ENCODE measurements at places on chromosomes 11 and 22.
A peak's percentile ranks its signal among the peaks of the same experiment; 100 is the strongest.

DNA sequence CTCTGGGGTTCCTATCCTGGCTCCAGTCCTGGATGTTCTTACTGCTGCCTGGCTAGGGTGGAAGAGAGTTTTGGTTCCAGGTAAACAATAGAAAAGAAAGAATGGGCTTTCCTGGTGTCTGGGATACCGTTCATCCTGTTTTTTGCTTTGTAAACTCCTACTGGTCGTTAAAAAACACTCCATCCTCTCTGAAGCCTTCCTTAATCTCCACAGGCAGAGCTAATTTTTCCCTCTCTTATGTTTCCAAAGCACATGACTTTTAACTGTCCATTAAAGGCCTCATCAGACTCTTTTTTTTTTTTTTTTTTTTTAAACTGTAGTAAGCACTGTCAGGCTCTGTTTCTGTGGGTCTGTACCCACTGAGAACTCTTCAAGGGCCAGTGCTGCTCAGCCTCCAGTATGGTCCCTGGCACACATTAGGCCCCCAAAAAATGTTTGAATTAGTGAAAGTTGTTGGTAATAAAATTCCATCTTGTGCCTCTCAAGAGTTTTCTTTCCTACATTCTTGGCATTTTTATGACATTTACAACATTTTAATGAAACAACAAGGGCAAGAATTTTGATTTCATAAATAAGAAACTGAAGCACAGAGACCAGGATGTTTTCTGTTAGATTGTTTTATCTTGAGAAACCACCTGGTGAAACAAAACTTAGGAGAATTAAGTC lies 104.2 kb downstream of the TEAD1 start:
- DNase-seq, result no peak

- DNase-seq, result no peak
Observed at GRCh38 chr11:118224511-118225188, at the start of gene JAML. TSS of gene JAML (minus strand) at chr11:118225011. CDS start at chr11:118214866, 10,145 bp downstream.

DNA sequence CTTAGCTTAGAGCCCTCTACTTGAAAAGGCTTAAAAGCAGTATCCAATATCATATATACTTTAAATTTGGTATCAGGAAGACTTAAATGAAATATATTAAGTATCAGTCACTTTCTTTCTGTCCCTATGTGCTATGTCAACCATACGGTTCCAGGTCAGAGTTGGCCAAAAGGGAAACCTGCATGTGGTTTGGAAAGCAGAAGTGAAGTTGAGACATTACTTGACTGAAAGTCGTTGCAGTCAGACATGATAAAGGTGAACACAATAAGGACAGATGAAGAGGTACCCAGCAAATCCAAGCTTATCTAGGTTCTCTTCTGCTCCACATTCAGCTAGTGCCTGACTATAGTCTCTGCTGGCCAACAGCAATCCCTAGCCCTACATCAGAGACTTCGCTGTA lies 336.8 kb downstream of the KCNA4 start:
- no peak for DNase-seq

- DNase-seq, result no peak
Observed at GRCh38 chr11:10930224-10930971, 72.5 kb upstream of the ZBED5 start.

GRCh38 chr11:93704237-93704636 lies 37.1 kb downstream of the TAF1D start:
- DNase-seq, result no peak

- DNase-seq, result no peak
Observed at GRCh38 chr11:68667511-68668500, 16.5 kb upstream of the GAL start.

- DNase-seq, result no peak
Observed at GRCh38 chr11:73760135-73760678, 667 bp downstream of the RAB6A start.

DNA sequence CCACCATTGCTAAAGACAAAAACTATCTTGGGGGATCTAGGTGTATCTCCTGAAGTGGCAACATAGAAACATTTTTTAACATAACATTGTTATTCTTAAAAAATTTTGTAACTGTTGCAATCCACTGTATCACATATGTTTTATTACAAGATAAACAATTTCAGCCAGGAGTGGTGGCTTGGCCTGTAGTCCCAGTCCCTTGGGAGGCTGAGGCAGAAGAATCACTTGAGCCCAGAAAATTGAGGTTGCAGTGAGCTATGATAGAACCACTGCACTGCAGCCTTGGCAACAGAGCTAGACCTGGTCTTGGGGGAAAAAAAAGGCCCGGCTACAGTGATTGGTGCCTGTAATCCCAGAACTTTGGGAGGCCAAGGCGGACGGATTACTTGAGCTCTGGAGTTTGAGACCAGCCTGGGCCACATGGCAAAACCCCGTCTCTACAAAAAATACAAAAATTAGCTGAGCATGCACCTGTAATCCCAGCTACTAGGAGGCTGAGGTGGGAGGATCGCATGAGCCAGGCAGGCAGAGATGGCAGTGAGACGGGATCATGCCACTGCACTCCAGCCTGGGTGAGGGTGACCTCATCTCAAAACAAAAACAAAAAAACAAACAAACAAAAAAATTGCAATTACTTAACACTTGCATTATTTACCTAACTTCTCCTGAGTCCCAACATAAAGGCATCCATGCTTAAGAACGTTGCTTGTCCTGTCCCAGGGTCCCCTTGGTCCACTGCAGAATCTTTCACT lies 1.5 kb upstream of the DEPDC5 start:
- no peak for DNase-seq

- no peak for DNase-seq
Observed at GRCh38 chr11:46492532-46492931, 101.0 kb upstream of the CHRM4 start.

- DNase-seq, result no peak
Observed at GRCh38 chr22:50190941-50191741, 5.4 kb downstream of the TRABD start.

- no peak for DNase-seq
Observed at GRCh38 chr11:120205596-120206161, 5.2 kb upstream of the OAF start.

DNA sequence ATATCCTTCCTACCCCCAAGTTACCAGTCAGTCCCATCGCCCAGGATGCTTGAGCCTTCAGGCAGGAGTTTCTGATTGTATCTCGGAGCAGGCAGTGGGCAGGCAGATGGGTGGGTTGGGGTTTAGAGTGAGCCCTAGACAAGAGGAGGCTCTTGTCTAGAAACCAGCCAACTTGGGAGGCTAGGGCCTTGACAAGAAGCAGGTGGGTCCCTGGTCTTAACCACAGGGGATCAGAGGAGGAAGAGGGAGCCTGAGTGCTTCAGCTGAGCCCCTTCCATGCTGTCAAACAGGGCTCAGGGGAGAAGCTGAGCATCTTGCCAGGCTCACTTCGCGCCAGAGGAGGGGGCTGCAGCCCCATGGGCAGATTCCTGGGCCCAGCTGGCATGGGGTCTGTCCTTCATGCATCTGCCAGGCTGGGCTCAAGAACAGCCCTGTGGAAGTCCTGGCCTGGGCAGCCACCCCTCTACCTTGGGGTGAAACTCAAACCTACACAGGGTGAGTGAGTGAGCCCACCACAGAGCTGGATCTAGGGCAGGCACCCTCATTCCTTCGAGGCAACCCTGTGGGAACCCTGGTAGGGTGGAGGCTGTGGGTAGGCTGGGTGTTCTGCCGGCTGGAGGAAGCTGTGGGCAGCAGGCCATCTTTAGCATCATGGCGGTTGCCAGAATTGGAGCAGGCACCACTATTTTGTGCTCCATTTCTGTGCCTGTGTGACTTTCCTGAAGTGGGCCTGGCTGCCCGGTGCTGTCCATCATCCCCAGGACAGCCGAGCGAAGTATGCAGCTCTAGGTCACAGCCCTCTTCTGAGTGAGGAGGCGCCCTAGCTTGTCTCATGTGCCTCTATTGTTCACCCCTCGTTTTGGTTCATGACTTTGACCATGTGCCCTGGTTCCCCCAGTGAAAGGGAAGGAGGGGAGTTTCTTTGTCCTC lies 108.1 kb downstream of the MORC2 start:
- DNase-seq, result no peak

DNA sequence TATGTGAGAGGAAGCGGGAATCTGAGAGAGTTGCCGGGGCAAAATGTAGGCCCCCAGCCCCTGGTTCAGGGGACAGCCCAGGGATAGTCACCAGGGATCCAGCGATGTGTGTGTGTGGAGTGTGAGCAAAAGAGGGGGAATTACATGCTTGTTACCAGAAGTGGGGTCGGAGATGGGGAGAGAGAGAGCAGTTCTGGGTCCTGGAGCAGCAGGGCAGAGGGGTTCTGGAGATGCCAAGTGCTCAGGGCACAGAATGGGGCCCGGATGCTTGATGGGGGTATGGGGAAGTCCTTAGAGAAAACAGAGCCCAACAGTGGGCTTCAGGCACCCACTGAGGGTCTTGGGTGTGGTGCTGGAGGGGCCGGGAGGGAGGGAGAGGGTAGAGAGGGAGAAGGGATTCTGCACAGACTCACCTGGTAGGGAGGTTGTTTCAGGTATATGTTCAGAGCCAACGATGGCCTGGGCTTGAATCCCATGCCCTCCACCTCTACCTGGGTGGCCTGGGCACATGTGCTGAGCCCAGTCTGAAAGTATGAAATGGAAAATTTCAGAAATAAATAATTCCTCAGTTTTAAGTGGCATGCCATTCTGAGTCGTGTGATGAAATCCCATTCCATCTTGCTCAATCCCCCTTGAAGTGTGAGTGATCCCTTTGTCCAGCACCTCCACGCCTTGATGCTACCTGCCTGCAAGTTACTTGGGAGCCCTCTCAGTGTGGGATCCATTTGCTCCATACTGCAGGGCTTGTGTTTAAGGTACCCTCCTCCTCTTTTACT lies 12.4 kb downstream of the SMIM38 start:
- no peak for DNase-seq

- DNase-seq, result no peak
Observed at GRCh38 chr11:131614631-131615030, 244.2 kb downstream of the NTM start.

- no peak for DNase-seq
Observed at GRCh38 chr11:43354311-43354710, 4.4 kb upstream of the TTC17 start.

- no peak for DNase-seq
Observed at GRCh38 chr11:132913886-132914285, 618.4 kb downstream of the OPCML start.

DNA sequence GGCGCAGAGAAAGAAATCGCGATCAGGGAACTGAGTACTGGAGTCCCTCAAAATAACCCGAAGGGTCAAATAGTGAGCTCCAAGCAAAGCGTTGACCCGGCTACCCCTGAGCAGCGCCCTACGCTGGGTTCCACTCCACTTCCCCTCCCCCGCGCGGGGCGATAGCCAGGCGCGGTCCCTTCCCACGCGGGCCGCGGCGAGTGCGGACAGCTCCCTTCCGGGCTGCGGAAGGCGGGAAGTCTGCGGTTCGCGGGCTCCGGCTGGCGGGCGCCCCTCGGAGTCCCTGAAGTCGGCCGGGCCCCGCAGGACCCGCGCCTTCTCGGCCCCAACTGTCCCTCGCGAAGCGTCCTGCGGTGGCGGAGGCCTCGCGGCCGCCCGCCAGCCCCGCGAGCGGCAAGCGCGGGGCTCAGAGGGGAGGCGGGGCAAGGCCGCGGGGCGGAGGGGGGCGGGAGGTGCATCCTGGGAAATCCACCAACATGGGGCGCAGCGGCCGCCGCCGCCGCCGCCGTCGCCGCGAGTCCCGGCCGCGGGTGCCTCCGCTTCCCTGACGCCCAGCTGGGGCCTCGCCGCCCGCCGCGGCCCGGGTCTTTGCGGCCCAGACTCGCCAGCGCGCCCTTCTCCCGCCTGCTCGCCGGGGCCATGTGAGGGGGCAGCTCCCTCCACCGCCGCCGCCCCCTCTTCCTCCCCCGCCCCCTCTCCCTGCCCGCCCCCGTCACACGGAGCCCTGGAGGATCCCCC lies at the start of gene QSER1:
TSS of gene QSER1 (plus strand) at position 457 of the 738 bp plus-strand sequence. CDS start 315 bp downstream, outside the sequence.
- DNase-seq, result peak; percentile 95

GRCh38 chr22:31099841-31100761 lies 7.3 kb downstream of the SELENOM start:
- no peak for DNase-seq

DNA sequence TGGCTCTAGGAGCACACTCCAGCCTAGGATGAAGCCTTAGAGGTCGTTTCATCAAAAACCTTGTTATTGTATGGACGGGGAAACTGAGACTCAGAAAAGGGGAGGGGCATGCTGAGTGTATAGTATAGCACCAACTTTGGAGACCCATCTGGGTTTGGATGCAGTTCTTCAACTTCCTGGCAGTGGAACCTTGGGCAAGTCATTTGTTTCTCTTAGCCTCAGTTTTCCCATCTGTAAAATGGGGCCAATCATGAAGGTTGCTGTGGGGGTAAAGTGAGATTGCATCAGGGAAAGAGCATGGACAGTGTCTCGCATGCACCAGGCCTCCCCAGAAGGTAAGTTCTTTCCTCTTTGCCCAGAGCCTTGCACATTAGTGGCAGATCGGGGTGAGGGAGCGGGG lies 47.6 kb upstream of the RASD2 start:
- no peak for DNase-seq

- no peak for DNase-seq
Observed at GRCh38 chr22:19498154-19498865, 18.6 kb downstream of the CDC45 start.

DNA sequence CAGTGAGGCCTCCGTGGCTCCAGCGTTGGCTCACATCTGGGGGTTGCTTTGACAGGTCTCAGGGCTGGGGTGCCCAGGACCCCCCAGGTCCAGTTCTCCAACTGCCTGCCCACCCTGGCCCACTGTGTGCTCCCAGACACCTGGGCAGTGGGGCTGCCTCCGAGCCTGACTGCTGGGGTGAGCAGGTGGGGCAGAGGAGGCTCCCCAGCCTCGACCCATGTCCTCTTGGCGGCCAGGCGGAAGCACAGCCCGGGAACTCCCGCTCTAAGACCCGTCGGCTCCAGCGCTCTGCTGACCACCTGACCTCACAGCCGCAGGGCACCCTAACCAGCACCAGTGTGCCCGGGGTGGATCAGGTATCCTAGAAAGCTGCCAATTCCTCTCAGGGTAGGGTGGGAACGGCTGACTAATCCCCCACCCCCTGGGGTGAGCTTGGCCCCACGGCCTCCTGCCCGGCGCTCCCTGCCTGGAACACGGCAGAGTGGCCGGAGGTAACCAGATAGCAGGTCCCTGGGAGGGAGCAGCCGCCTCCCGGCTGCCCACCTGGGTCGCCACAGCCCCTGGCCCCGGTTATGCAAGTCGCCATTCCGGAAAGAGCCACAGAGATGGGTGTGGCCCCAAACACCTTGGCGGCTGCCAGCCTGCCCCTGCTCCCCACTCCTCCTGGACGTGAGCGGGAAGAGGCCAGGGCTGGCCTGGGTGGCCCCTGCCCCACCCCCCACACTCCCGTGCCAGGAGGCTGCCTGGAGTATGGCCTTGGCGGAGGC lies 19.2 kb upstream of the MUC5B start:
- no peak for DNase-seq

- no peak for DNase-seq
Observed at GRCh38 chr22:42844756-42845155, 12.3 kb downstream of the ARFGAP3 start.

GRCh38 chr11:90476442-90477007 lies 253.7 kb upstream of the CHORDC1 start:
- no peak for DNase-seq

- DNase-seq, result no peak
Observed at GRCh38 chr11:80521592-80521991, 1080.8 kb upstream of the TENM4 start.
